EL (cell line): ENCODE measurements at places on chromosomes 12 and 14.

DNA sequence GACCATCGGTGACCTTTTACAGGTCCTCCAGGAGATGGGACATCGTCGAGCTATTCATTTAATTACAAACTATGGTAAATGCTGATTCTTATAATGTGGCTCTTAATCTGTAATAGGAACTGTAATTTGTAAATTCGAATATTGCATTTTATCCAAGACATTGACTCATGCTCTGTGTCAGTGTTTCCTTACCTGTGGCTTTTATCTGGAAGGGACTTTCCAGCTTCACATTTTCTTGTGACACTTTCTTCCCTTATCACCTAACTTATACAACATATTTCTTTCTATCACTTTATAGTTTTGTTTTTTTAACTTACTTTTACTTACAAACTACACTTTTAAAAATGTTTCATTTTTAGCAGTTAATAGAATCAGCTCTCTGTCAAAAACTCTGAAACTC is 14.8 kb downstream of the IRAK3 start:
- DNase-seq: no peak

- DNase-seq: no peak
Observed at GRCh38 chr14:51006324-51006723, 62.0 kb upstream of the PYGL start.

DNA sequence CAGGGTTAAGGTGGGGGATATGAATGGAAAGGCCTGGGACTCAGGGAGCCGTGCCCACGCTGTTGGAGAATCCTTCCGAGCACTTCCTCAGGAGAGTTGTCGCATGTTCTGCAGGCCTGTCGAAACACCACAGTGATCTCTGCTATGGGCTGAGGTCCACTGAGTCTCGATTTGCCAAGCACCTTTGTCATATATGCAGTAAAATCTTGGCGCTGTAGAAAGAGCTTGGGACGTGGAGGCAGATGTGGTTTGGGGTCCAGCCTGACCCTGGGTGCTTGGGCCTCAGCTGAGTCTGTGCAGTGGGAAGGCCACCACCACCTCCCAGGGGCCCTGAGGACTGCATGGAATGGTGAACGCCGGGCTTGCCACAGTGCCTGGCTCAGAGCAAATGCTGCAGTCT is 32.9 kb downstream of the C14orf132 start:
- DNase-seq: no peak

DNA sequence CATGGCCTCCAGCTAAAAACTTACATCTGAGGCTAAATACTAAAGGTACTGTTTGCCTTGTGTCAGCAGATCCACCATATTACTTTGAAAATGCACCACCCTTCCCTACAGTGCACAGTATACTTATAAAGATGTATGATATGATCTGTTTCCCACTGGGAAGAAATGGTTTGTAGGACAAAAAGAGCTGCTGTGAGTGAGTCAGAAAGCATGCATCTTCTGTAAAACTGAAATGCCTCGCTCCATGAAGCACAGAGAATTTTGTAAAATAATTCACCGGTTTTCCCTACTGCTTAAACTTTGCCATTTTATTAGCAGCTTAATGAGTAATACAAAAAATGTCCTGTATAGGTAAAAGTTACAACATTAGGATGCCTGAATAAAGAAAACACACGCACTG is 68.8 kb downstream of the MDGA2 start:
- no peak for DNase-seq

DNA sequence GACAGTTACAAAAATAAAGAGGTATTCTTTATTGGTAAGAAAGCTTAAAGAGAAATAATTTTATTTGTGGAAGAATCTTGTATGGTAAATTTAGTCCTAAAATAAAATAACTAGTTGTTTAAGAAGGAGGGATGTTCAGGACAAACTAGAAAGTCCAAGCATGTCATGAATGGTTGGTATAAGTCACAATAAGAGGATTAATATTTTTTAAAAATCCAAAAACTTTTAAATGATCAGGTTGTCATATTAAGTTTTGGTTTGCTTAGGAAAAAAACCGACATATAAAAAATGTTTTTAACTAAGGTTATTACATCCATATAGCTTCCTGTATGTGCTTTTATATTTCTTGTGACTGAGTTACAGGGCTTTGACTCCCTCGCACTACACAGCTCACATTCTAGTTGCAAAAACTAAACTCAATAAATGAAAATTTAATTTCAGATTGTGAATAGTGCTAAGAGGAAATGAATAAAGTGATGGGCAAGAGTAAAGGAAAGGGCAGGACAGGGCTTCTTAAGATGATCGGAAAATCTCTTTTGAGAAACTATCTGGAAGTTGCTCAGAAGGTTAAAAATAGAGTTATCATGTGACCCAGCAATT is 80.7 kb upstream of the METAP2 start:
- DNase-seq: no peak

DNA sequence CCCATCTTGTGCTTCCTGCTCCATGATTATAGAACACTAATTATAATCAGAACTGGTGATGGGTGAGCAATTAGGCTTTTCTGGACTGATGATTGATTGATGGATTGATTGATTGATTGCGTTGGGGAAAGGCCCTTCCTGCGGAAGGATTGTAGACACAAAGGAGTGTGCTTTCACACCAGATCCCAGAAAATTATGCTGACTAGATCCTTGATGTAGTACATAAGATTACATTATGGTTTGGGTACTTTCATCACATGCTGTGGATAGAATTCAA is 8.4 kb downstream of the PELI2 start:
- no peak for DNase-seq

DNA sequence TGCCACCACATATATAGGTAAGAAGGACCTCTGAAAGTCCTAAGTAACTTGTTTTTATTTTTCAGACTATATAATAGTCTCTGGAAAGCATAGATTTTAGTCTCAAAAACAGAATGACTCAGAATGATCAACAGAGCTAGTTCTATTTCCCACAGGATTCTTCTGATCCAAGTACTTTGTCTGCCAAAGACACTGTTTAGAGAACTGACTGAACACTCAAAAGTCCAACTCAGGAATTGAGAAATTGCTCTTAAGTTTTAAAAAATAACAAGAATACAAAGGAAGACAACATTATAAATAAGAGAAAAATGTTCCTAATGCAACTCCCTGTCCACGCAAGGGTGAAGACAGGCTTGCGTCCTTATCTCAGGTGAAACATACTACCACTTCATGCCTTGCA is 29.0 kb downstream of the LGMN start:
- DNase-seq: no peak

- peak; percentile 38 for DNase-seq
Observed at GRCh38 chr14:70955543-70956480, 48.6 kb downstream of the PCNX1 start.

GRCh38 chr14:86288336-86288735 is 758.4 kb downstream of the FLRT2 start:
- no peak for DNase-seq

GRCh38 chr12:94736004-94736403 is 85.6 kb upstream of the TMCC3 start:
- no peak for DNase-seq

DNA sequence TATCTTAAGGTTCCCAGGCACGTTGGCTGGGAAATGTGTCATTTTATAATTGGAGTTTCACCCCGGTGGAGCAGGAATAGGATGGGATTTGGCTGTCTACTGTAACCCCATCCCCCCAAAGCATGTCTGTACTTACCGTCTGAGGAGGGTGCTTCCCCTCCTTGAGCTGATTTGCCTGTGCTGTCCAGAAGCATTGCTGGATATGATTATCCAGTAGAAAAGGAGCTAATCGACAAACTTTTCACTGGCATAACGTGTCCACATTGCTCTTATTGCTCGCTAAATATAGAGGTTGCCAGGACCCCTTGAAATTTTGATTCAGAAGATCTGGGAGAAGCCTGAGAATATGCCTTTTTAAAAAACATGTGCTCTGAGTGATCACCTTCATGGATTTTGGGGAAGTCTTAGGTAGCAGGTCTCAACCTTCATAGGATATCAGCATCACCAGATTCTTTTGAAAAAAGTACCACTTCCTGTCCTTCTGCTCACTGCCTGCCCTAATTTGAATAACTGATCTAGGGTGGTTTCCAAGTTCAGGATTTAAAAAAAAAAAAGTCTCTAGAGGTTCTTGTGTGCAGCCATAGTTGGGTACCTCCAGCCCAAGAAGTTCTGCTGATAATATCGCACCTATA is 80.4 kb upstream of the KCNA1 start:
- DNase-seq: no peak

- DNase-seq: no peak
Observed at GRCh38 chr14:106308839-106309389, 782.5 kb downstream of the TMEM121 start.

DNA sequence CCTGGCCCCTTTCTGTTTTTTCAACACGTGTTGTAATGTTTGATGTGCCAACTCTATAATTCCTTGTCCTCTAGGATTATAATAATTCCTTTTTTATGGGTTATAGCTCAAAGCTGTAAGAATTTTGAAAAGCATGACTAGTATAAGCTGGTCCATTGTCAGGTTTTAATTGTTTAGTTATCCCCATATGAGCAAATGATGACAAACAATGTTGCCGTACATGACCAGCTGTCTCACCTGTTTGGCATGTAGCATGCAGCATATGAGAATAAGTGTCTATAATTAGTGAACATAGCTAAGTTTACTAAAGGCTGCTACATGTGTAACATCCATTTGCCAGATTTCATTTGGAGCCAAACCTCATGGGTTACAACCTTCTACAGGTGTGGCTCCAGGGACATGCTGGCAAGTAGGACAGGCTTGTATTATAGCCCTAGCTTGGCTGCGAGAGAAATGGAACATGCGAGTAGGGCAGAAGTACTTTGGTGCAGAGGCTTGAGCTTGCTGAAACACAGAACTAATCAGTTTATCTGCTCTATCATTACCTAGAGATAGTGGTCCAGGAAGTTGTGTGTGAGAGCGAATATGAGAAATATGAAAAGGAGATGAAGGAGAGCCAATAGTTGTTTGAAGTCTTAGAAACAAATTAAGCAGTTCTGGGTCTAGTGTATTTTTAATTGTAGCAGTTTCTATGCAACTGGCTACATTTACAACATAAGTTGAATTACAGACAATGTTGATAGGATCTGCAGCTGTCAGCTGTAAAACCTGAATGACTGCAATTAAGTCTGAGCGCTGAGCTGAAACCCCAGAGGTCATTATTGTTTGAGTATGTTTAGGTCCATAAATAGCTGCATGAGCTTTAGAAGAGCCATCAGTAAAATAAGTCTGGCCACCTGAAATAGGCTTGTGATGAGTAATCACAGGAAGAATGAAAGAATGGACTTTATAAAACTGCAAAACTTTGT is 22.6 kb upstream of the MAPKAPK5 start:
- DNase-seq: no peak

- peak; percentile 55 for DNase-seq
Observed at GRCh38 chr12:72267974-72268373, 4.2 kb upstream of the TRHDE start.

- peak; percentile 50 for DNase-seq
Observed at GRCh38 chr12:101670007-101670671, 27.3 kb upstream of the CHPT1 start.

GRCh38 chr14:57976701-57977100 is 110.8 kb upstream of the SLC35F4 start:
- no peak for DNase-seq

GRCh38 chr12:52704464-52704863 is 1.1 kb upstream of the KRT77 start:
- no peak for DNase-seq

DNA sequence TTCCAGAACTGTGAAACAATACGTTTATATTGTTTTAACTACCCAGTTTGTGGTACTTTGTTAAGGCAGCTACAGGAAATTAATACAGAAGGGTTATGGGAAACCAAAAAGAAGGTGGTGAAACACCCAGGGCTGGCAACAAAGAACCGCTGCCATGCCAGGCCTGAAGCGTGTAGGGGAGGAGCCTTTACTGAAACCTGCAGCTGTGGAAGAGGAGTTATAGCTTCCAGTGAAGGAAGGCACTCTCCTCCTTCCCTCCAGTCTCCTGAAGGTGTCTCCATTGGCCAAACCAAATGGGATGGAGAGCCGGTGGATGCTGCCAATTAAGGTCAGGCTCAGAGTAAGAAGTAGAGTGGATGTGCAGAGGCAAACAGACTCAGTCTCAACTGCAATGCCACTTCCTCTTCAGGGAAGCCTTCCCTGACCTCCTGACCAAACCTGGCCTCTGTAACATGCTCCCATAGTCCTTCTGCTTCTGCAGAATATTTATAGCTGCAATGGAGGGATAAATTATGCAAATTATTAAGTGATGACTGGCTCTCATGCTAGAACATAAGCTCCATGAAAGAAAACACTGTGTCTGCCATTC is 168.3 kb downstream of the DAD1 start:
- no peak for DNase-seq

GRCh38 chr14:74034572-74034971 is 15.4 kb downstream of the BBOF1 start:
- no peak for DNase-seq

- no peak for DNase-seq
Observed at GRCh38 chr12:122799641-122800243, 25.4 kb downstream of the CCDC62 start.

- no peak for DNase-seq
Observed at GRCh38 chr14:73757381-73757780, 43.2 kb upstream of the PNMA1 start.

GRCh38 chr14:68655021-68655831 is 137.6 kb downstream of the ZFP36L1 start:
- no peak for DNase-seq

DNA sequence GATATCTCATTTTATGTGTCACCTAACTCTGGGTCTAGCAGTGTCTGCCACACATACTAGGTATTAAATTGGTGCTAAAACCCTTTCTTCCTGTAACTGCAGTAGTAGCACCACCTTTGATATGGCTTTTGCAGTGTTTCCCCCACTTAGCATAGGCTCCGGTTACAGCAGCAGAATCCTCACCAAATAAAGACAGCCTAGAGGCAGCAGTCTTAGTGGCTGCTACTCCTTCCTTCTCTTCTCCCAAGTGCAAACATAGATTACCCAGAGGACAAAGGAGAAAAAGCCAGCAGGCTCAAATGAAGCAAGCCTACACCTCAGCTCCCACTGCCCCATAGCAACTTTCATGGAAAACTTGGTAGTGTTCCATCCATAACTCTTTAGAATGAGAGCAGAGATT is 30.1 kb upstream of the ABCC9 start:
- no peak for DNase-seq

DNA sequence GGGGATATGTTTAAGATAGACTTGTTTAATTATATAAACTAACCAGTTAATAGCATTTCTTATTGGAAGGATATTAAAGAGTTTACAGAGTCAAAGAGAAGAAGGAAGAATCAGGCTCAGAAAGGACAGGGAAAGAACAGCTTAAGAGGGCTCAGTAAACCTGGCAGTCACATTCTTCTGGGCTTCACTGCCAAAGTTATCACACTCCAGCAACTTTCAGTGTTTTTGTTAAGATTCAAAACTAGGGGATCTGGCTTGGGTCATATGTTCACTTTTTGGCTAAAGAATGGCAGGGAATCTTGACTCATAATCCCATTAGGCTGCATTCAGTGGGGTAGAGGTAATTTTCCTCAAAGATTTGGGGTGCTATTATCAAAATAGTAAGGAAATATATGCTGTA is 312.3 kb downstream of the RAD51B start:
- no peak for DNase-seq
